ENCODE measurements at places on chromosomes 13 and 19.

- no peak for DNase-seq
Observed at GRCh38 chr13:33139780-33140535, 123.7 kb downstream of the KL start.

DNA sequence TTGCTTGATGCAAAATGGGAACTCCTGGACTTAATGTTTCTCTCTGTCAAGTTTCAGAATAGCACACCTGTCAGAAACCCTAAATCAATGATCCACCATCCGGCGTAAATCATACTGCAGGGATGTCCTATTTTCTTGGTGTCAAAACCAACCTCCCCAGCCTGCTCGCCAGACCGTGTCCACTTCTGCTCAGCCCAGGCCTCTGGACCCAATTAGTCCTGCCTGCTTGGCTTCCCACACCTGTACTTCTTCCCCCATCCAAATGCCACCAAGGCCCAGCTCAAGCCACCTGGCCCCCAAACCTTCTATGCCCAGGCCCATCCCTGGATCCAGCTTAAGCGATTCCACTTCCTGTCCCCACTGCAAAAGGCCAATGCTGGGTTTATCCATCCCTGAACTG, 25.1 kb upstream of the PEPD start:
- DNase-seq: no peak

DNA sequence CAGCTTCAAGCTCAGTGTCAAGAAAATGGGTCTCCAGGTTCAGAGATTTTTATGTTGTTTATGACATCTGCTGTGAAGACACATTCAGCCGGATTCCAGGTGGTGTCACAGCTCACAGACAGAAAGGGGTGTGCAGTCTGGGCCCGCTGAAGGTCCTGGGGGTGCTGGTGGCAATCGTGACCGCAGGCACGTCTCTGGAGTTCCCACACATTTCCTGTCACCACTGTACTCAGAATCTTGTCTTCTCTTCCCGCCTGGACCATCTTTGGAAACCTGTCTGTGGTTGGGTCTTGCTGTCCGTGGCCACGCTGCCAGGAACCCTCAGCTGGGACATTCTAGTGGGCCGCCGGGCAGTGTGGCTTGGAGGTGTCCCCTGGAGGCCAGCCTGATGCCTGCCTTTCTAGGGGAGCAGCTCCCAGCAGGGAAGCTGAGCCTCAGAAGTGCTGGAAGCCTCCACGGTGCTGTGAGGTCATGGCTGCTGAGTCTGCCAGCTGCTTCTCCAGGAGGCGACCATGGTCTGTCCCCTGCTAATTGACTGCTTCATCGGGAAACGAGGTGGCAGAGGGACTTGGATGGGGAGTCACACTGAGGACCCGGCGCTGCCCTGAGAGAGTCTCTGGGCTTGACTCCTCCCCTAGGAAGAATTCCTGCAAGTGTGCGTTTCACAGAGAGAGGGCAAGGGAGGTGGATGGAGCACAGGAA, 3.7 kb downstream of the TEX29 start:
- DNase-seq: no peak

- no peak for DNase-seq
Observed at GRCh38 chr19:5961969-5962945, 15.7 kb downstream of the RANBP3 start.

DNA sequence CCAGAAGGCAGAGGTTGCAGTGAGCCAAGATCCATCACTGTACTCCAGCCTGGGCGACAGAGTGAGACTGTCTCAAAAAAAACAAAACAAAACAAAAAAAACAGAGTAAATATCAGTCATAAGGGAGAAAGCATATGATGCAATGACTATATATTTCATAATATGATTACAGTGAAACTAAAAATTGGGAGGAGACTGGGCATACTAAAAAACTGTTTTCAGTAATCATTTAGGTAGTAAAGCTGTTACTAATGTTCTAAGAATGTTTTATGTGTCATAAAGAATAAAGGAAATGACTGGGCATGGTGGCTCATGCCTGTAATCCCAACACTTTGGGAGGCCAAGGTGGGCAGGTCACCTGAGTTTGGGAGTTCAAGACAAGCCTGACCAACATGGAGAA, 15.9 kb downstream of the ZNF573 start:
- DNase-seq: no peak

DNA sequence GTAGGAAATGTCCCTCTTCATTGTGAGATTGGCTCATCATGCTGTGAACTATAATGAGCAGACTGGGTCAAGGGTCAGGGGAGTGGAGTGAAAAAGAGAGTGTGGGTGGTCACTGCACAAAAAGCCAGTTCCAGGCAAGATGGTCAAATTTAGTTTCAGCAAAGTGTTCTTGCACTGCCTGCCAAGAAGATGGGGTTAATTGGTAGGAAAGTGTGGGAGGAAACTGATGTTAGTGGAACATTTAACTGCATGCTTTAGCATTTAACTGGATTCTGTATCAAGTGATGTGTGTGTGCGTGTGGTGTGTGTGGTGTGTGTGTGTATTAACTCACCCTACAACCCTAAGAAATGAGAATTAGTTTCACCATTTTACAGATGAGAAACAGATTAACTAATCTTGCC, 131.6 kb downstream of the COG6 start:
- no peak for DNase-seq

DNA sequence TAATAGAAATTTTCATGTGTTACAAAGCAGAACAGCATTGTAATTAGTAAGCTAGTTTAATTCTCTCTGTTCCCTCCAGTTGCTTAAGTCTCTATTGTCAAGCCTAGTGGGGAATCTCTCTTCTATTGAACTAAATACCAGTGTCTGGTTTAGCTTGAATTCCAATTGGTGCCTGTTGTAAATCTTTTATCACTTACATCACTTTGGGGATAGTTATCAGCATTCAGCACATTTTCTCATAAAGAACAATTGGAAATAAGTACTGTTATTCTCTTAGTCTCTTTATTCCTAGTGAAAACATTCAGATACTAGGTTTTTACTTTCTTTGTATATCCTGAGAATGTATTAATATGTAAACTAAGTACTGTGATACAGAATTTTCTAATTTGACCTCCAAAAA, 25.2 kb downstream of the IPO5 start:
- no peak for DNase-seq

DNA sequence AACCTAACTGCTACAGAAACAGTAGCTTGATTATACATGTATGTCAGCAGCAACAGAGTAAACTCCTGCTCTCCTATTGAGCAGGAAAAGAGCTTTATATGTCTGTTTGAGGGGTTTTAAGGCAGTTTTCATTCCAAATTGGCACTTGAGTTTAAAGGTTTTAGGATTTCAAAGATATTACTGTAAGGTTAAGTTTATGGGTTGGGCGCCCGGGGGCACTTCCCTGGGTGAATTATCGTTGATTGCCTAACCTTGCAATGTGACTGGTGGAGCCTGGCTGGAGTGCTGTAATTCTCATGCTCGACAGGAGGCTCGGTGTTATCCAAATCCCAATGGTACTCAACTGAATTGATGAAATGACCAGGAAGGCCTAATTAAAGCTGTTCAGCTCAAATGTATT, 1586.1 kb downstream of the OLFM4 start:
- DNase-seq: no peak

GRCh38 chr13:75178436-75178835, 303.5 kb downstream of the TBC1D4 start:
- DNase-seq: no peak

- DNase-seq: peak; percentile 40
Observed at GRCh38 chr13:29758531-29759114, 91.8 kb downstream of the UBL3 start.

DNA sequence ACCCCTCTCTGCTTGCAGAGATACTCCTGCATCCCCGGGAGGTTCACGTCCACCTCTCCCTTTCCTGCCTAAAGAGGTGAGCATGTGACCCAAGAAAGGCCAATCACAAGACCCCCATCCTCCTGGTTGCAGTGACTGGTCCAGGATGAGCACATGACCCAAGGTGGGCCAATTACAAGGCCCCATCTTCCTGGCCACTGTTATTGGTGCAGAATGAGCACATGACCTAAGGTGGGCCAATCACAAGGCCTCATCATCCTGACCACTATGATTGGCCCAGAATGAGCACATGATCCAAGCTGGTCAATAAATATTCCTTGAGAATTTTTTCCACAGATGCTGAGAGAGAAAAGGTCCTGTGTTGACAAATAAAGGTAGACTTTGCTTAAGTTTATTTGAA, 350.7 kb downstream of the EFNB2 start:
- no peak for DNase-seq
